ENCODE measurements at places on chromosomes 12 and 14.

DNA sequence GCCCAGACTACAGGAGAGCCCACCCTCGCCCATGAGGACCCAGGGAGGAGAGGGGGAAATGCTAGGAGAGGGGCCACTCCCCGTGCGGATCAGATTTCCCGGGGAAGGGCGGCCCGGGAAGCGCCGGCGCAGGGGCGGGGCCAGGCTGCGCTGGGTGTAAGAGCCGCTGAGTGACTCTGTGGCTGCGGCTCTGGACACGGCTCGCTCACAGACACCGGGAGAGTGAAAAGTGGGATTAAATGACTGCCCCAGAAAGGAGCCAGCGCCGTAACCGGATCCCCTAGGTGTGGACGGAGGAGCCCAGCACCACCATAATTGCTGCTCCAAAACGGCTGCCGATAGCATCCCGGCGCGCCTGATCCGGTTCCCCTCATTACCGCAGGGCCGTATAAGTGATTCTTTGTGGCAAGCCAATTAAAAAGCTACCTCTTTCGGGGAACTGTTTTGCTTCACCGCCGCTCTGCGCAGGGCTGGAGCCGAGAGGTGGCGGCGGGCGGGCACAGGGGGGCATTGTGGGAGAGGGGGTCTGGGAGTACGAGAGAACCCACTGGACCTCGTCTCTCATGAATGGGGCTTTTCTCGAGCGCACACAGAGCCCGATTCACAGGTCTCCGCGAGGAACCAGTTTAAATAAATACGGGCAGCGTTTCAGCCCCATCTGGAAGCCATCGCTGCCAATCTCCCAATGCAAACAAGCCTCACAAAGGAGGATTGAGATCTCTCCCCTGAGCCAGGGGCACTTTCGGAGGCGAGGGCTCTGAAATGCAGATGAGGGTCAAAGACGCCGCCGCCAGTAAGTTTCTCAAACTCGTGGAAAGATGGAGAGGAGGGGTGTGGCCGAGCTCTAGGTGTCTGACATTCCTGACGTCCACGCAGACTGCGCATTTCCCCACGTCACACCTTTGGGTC is 2.5 kb downstream of the COL2A1 start:
- DNase-seq: no peak

- DNase-seq: no peak
Measured at GRCh38 chr12:25321772-25322171, 71.0 kb upstream of the KRAS start.

DNA sequence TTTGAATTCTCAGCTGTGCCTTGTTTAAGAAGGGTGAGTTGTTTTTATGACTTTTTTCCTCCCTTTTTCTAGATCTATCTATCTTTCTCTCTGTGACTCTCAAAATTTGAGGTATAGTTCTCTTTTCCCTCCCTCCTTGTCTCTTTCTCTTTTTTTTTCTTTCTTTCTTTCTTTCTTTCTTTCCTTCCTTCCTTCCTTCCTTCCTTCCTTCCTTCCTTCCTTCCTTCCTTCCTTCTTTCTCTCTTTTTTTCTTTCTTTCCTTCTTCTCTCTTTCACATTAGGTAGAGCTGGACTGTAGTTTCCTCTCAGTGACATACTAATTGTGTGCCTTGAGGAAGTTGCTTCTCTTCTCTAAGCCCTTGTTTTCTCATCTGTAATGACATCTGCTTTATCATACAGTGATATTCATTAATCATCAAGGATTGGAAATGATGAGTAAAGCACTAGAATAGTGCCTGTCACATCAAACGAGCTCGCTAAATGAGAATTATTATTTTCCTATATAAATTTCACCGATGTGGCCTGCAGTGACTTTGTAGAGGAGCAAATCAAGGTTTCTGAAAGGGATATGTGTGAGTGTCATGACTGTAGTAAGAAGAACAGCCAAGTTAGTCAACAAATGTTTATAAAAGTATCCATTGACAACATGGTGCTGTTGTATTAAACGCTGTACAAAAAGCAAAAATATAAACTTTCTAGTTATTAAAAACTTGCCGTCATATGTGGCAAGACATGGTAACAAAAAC is 78.9 kb upstream of the SLC38A2 start:
- no peak for DNase-seq

GRCh38 chr12:96258104-96258961 is 64.2 kb downstream of the ELK3 start:
- DNase-seq: no peak

GRCh38 chr12:77087427-77087826 is 22.1 kb upstream of the E2F7 start:
- no peak for DNase-seq

DNA sequence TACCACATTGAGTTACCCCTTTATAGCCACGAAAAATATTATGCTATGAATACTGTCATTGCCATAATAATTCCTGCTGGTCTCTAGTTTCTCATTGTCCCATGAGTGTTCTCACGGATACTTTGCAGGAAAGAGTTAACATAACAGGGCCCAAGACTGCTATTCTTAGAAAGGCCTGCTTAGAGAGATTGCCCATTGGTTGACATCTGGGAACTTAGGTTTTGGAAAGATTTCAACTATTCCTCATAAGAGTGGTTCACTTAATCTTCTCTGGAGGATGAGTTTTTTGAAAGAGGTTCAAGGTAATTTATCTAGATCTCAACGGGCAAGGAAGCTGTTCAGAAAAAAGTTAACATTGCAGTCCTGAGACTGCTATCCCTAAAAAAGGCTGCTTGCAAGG is 18.4 kb upstream of the PRPF39 start:
- DNase-seq: no peak

- DNase-seq: no peak
Measured at GRCh38 chr14:36617824-36618223, 35.4 kb upstream of the NKX2-8 start.

DNA sequence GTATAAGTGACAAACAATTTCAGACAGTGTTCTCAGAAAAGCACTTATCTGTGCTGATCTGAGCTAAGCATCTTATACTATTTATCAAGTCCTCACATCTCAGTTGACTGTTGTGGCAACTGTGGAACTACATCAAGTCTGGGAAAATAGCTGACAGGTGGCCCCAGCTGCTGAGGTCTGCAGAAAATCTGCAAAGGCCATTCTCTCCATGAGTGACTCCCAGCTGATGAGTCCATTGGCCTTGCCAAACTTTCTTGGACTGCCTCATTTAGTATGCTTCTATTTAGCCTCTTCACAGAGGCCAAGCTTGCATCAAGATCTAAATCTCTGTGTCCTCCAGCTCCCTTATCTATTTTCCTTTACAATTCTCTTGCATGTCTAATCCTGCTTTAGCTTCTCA is 174.5 kb upstream of the RBM19 start:
- no peak for DNase-seq

GRCh38 chr12:110564471-110564991 is 18.6 kb downstream of the PPTC7 start:
- no peak for DNase-seq

DNA sequence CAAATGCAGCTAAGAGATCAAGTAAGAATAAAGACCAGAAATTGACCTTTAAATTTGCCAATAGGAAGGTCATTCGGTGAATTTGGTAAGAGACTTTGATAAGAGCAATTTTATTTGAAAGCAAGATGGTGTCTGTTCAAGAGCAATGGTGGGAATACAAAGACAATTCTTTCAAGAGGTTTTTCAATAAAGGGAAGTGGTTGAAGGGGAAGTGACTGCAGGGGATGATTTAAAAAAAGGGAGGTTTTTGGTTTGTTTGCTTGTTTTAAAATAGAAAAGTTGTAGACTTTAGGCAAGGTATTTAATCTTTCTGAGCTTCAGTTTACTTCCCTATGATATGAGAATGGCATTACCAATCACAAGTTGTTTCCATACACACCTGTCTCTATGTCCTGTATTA is 4.3 kb upstream of the APPL2 start:
- DNase-seq: no peak

DNA sequence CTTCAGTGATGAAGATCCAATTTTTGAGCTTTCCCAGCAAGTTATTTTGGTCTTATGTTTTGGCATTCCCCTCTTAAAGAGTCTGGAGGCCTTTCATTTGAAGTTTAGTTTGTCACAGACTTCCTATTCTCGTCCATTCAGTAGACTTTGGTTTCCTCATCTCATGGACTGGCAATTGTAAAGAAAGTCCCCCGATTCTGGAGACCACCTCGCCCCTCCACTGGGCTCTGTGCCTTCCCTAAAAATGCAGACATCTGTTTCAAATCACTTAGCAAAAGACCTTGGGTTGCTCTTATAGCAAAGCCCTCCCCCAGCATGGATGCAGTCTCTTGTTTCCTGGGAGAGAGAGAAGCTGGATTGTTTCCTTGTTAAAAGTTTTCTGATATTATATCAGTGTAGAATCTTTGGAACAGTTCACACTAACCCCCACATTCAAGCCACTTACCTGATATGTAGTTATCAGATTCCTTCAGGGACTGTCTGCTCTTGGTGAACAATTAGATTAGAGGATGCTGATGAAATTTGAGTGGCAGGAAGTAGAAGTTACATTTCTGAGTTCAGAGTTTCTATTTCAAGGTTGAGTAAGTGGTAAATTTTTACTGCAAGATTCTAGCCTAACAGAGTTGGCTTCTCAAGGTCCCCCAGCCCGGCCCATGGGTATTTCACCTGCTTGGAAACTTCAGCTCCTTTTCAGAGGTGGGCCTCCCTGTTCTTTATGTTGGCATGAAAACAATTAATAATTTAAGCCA is 56.3 kb downstream of the PLXNC1 start:
- no peak for DNase-seq

GRCh38 chr12:66482351-66483203 is 180.3 kb downstream of the HELB start:
- no peak for DNase-seq
